Stimulated activated CD4-positive, alpha-beta T cell treated with anti-CD3 and anti-CD28 coated beads, Interleukin-2, amount 100 ng/mL, for 24 hours (primary cell): ENCODE measurements at places on chromosomes 3 and 15.

- no peak for DNase-seq
These were observed 53.9 kb upstream of the NR2F2 start for GRCh38 chr15:96276438-96277210.

GRCh38 chr3:194971965-194972364, 286.3 kb downstream of the FAM43A start:
- DNase-seq: no peak

DNA sequence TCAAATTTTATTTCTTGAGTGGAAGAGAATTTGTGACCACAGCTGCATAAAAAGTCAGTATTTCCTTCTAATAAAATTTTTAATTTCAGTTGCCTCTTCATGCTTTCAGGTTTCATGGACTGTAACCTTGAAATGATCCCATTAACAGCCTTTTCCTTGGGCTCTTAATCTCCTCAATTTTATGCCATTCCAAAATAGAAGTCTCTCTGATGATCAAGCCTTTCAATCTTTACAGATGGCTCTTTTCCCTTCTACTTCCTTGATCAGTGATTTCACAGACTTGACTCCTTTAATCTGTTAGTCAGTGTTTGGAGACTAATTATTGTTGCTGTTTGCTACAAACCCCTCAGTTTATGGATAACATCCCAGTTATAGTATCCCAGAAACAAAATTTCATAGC, 11.9 kb downstream of the TSC22D2 start:
- DNase-seq: no peak

DNA sequence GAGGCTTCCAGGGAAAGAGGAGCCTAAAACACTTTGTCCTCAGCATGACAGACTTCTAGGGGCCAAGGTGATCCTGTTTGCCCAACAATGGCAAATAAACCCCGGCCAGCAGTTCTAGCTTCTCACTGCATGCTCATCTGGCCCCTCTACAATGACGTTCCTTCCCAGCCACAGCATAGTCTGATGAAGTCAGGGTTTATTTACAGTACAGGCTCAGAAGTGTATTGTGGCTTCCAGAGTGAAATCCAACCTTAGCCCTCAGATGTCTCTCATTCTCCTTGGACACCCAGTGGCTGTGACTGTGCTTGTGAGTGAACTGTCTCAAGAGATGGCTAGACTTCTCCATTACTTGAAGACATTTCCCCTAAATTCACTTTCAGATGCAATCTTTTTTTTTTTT, 40.8 kb downstream of the BFSP2 start:
- no peak for DNase-seq

DNA sequence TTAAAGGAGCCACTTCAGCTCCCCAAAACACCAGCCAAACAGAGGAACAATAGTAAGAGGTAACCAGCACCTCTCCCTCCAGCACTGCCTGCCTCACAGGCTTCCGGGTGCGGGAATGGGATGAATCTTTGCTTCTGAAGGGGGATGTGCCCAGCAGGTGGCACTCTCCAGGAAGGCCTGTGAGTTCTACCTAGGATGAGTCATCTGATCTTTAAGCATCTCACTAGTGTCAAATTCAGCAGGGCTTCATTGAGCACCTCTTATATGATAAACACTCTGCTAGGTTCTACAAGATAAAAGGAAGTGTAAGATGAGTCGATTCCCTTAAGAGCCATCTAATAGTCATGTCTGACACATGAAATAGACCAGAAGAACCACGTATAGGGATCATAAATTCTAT, 237.4 kb upstream of the UMPS start:
- DNase-seq: no peak

DNA sequence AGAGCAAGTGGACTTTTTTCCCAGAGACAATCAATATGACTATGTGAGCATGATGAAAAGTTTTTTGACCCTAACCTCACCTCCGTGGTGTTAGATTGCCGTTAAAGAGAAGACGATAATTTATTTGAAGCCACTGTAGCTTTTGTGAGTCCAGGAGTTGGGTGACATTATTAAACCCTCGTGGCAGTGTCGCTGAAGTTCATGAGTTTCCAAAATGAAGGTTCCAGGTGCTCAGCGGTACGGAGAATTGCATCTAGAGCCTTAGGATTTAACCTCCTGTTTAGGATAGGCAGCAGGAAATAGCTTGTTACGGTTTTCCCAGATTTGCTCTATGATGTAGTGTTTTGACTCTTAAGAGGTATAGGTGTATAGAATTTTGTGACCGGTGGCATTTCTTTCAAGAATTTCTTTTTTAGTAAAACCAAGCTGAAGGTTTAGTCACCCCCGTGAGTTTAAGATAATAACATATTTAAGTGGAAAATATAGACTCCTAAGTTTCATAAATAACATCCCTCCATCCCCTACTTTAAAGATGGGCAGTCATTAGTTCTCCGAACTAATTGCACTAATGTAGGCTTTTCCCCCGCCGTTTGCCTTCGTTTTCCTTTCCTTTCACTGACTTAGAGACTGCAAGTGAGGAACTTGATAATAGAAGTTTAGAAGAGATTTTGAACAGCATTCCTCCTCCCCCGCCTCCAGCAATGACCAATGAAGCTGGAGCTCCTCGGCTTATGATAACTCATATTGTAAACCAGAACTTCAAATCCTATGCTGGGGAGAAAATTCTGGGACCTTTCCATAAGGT, 2.0 kb downstream of the SMC4 start:
- DNase-seq: no peak

DNA sequence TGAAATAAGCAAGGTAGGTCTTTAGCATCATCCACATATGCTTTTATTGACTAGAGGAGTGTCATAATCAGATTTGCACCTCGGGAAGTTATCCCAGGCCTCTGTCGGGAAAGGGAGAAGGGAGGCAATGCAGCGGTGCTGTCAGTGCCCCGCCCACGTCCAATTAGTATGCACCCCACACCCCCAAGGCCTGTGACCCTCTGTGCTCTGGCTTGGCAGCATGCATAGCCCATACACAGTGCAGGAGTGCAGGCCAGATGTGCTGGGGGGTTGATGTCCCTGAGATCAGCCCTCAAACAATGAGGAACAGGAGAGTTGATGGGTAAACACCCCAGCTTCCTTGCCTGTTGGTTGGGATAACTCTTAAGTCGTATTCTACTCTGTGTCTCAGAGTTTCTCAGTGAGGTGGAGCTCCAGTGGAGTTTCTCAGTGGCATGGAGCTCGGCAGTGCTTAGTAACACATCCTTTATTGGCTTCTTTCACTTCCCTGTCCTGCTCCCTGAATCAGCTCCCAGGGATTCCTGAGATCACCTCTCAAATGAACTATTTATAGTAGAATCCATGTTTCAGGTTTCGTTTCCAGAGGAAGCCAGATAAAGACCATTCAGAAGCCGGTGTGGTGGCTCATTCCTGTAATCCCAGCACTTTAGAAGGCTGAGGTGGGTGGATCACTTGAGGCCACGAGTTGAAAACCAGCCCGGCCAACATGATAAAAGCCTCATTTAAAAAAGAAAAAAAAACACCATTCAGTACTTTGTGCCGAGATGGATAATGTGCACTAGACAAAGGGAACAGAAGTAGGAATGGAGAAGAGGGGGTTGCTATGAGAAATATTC, 26.7 kb upstream of the NDUFB4 start:
- no peak for DNase-seq

DNA sequence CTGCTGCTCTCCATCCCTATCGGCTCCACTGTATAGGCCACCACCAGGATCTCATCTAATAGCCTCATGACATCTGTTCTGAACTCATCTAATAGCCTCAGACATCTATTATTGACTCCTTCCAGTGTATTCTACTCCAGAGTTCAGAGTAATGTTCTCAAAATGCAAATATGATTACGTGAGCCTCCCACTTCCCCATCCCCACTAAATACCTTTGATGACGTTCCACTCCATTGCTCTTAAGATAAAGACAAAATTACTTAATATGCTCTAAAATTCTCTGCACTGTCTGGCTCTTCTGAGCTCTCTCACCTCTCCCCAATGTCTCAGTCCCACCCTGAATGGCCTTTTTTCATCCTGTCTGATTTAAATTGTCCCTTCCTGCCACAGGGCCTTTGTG, 94.7 kb downstream of the SAMMSON start:
- DNase-seq: no peak

DNA sequence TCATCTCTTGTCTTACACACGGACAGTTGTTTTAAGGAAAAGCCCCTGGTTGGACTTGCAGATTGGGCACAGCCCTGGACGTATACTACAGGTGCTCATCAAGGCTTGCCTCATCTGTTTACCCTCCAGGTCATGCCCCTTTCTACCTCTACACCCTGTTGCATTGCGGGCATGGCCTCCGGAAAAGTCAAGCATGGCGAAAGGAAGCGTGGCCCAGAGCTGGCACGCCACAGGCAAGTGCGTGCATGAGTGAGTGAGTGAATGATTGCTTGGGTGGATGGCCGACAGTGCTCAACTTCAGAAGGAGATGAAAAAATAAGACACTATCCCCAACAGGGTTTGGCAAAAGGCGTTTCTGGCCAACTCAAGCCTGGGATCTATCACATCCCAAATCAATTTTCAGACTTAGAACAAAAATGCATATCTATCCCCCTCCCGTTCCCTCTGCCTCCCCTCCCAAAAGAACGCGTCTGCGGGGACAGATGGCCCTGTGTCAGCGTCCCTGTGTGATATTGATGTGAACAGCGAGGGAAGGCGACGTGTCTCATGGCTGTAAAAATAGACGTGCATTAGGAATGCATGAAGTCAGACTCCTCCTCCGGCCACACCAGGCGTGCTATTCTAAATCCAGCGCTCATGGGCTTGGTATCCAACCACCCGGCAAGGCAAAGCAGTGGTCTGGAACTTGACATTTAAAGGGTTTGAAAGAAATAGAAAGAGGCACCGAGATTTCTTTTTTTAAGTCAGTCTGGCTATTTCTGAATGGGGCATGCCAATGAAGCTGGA, 96.0 kb downstream of the RPLP1 start:
- no peak for DNase-seq

- DNase-seq: no peak
These were observed 71.6 kb upstream of the ACP3 start for GRCh38 chr3:132245552-132246142.

DNA sequence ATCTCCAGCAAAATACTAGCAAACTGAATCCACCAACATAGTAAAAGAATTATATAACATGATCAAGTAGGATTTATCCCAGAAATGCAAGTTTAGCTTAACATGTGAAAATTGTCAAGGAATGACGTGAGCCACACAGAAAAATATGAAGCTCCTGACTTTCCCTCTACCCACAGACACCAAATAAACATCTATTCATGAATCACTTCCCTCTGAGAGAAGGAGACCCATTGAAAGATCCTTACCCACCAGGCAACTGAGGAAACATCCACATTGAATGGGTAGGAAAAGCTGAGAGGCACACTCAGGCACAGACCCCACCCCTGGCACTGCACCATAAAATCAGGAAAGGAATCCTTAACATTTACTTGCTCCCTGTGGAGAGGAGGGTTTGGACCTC, 102.2 kb upstream of the MANF start:
- no peak for DNase-seq

DNA sequence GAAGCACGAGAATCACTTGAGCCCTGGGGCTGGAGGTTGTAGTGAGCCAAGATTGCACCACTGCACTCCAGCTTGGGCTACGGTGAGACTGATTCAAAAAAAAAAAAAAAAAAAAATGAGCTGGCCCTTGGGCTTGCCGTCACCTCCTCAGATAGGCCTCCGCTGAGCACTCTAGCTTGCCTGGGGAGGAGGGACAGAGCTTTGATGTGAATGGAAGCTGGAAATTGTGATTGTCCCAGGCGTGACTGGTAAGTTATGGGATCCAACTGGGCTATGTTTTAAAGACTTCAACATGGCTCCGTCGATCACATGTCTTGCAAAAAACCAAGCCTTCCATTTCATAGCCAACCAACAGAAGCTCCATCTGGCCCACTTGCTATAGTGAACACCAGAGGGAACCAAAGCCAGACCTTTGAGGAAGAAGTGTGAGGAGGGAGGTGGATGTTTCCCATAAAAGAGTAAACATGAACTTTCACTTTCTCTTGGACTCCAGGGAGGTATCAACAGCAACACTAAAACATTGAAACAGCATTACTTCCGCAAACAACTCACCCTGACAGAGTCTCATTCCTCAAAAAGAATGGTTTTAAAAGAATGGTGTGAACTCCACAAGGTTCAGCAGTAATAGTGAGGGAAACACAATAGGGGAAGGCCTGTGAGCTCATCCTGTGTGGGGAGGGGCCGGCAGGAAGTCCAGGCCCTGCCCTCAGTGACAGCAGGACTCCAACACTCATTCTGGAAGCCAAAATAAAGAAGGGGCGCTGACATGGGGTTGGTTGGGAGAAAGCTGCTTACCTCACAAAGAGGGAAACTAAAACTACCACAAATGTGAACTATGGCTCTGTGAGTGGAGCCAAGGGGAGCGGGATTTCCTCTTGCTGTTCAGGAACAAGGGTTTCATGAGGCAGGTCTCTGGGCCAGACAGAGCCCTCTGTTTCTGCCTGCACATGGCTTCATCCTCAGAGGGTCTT, 59.2 kb upstream of the IL12A start:
- no peak for DNase-seq

DNA sequence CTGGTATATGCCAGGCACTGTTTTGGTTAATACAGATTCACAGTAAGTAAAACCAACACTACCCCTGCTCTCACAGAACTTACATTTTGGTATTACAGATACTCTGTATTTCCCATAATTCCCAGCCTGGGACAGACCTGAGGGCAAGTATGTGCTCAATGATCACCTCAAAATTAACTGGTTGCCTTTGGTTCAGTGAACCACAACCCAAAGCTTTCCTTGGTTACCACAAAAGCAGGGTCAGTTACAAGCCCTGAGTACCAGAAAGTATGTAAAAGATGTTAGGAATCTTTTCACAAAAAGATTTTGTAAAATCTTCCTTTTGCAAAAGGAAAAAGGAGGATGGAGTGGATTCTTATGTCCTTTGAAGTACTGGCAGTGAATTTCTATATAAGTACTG, 72.2 kb upstream of the GUCA1C start:
- DNase-seq: no peak

- no peak for DNase-seq
These were observed 116.3 kb downstream of the RPL22L1 start for GRCh38 chr3:170753421-170754310.

GRCh38 chr15:61216519-61216918, 12.6 kb downstream of the RORA start:
- no peak for DNase-seq

DNA sequence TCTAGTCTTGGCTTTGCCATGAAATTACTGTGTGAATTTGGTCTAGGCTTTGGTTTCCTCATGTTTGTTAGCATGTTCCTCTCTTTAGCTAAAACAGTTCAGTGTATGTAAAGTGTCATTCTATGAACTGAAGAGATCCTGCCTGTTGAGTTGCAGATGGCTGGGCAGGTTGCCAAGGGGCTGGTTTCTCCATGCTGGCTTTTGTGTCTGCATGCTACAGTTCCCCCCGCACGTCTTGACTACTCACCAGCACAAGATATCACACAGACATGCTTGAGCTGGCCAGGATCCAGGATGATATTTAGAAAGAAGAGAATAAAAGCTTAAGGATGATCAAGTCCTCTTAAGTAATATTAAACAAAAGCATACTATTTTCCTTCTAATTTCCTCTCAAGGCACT, 90.2 kb downstream of the CERS3 start:
- DNase-seq: peak; percentile 18

GRCh38 chr3:64121750-64122311, 98.5 kb upstream of the PSMD6 start:
- DNase-seq: no peak

- no peak for DNase-seq
These were observed 512.3 kb upstream of the MDFIC2 start for GRCh38 chr3:70824773-70825172.
